HuH-7.5 (cell line): ENCODE measurements at places on chromosomes 2 and 18.

DNA sequence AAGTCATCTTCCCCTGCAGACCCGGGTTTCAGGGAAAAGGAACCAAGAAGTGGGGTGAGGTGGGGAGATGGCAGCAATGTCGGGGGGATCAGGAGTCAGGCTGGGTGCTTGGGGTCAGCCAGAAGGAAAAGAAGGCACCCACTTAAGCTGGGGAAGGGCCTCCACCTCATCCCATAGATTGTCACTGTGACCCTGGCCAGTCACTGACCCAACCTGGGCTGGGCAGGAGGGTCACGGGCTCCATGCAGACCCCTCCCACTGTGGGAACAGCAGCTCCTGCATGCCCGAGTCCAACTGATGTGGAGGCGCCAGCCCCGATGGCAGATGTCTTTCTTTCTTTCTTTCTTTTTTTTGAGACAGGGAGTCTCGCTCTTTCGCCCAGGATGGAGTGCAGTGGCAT, 53.6 kb upstream of the HAAO start:
- DNase-seq = no peak

DNA sequence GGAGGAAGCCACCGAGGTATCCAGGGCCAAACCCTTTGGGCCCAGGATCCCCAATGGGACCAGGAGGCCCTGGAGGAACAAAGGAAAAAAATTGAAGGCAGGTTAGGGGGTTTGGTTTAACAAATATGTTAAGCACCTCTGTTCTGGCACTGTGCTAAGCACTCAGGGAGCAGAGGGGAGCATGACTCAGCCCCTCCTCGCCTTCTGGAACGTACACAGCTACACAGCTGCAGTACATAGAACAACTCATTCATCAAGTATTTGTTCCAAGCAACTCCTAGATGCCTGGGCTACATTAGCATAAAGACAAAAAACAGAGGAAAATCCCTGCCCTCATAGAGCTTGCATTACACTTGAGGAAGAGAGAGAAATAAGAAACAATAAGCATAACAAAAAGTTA, 153.6 kb downstream of the COL4A4 start:
- no peak for DNase-seq

GRCh38 chr2:40282428-40282827, 169.5 kb downstream of the SLC8A1 start:
- no peak for DNase-seq

DNA sequence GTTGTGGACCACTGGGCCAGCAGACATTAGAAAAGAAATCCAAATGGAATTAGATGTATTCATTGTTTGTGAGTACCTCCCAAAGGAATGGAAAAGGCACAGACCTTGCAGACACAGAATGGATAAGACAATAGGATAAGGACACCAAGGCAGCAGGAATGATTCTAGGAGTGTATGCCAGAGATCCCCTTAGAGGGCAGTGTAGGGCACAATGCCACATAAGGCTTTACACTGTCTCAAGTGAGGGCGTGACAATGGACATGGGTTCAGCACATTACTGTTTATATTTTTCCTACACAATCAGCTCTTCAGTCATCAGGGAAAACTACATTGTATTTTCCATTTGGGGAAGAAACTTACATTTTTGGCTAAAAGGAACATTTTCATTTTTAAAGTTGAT, 250.9 kb downstream of the PTH2R start:
- DNase-seq = no peak

DNA sequence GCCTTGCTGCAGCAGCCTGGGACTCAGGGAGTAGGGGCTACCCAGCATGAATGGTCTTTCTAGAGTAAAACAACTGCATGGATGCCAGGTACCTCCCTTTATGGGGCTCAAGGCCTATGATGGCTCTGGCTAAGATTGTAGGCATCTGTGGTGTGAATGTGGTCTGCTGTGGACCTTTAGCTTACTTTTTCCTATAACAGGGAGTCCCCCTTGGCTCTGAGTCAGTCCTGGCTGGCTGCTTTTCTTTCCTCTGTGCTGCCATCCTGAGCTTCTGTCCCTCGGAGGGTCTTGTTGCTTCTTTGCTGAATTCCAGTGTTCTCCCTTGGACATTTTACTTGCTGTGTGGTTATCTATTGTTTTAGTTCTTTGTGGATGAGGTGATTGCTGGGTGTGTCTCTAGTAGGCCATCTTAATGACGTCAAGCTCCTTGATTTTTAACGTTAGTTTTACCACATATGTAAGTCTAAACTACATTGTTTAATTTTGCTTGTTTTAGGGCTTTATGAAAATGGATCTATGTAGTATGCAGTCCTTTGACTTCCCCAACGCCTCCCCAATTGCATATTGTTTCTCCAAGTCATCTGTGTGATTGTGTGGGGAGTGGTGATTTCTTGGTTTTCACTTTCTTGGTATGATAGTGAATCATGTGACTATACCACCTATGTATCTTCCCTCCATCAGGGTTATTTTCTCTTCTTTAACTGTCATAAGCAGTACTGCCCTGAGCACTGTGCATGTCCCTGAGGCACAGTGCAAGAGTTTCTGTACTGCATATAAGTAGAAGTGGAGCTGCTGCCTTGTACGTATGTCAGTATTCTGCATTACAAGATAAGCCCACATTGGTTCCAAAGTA, 92.4 kb downstream of the NCK2 start:
- no peak for DNase-seq

DNA sequence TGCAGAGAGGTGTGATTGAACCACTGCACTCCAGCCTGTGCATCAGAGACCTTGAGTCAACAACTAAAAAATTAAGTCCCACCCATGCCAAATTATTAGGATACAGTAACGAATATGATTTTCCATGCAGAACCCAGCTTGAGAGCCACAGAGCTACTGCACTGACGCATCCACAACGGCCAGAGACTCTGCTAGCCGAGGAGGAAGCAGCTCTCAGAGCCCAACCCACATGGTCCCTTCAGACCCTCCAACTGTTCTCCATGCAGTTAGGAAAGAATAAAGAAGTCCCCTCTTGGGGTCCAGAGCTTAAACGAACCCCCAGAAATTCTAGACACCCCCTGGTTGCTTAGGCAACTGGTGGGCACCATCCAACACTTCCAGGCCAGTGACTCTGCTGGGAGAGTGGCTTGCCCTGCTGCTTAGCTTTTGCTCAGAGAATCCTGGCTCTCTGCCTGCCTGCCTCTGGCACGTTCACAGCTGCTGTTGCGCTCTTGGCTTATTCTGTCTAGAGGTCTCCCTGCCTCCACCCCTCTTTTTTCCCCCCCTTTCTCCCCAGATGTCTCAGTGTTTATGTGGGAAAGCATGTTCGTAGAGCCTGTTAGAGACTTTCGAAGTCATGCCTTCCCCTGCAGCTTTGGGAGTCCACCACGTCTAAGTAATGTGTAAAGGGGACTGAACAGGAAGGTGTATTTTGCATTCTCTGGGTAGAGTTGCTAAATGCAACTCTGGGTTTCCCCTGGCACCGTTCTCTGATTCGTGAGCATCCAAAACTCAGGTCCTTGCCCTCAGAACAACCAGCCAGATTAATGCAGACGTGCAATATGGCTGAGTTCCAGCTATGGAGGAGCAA, 26.0 kb upstream of the SP3 start:
- no peak for DNase-seq

DNA sequence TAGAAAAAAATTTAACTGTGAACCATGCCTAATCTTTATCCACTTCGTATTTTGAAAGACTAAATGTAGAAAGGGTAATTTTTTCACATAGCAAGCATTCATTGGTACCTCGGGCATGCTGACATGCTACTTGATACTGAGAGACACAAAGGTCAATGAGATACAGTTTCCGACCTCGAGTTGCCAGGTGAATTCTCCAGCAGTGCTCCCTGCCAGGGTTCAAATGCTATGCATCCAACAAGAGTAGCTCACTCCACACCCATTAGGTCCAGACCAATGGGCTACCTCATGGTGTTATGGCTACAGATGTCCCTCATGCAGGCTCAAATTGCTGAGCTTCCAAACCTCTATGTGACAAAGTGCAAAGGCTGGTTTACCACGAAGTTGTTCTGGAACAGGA, 305.8 kb downstream of the PIEZO2 start:
- no peak for DNase-seq

- DNase-seq = no peak
Measured at GRCh38 chr18:57208047-57208446, 61.2 kb downstream of the BOD1L2 start.

DNA sequence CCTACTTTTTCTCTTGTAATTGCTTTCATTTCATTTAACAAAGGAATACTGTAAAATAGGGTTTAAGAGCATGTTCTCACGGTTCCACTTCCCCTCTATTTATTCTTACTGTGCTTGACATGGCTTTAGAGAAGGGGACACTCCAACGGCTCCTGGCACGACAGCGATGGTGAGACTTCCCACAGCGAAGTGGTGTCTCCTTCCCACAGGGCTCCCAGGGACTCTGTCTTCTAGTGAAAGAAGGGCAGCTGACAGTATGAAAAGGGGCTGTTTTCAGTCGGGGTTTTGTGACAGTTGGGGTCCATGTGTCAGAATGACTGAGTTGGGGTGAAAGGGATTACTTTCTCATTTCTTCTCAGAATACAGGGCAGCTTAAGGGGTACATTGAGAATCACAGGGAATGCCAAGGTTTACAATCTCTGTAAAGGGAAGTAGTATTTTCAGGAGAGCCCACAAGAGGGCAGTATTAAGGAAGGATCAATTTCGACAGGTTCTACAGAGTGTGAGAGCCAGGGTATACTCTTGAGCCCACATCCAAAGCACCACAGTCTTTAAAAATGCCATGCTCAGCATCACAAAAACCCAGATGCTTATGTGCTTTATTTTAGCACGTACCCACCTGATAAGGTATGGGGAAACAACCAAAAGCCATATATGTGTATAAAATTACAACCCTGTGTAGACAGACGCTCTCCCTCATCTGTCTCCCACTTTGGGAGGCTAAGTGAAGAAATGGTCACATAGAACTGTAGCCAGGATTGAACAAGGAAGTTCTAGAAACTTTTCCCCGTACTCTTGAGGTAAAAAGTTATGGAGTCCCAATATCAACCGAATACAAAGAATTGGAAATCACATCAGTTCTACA, 31.3 kb upstream of the RAPGEF4 start:
- DNase-seq = peak; percentile 47

DNA sequence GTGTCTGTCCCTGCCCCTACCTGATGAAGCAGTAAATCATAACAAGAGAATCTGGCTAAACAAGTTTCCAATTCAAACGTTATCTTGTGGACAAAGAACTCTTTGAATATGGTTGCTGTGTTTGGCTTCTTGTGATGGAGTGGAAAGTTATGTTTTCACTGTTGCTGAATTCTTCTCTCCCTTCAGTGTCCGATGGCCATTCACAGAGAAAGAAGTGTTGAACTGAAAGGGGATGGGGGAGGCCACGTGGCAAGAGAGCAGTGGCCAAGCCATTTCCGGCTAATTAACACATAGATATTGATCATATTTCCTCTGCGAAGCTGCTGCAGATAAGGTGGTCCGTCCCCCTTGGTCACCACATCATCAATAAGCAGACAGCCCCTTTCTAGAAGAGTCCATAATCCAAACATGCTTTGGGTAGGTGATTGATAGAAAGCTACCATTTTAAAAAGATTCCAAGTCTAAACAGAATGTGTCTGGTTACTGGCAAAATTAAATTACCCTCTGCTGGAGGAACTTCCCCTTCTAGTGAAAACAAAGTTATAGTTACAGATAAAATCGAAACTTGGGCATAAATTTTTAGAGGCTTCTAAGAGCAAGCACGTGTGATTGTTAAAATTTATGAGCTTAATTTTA, 36.9 kb upstream of the FZD7 start:
- DNase-seq = no peak

- no peak for DNase-seq
Measured at GRCh38 chr2:3487432-3487831, 31.9 kb downstream of the ADI1 start.

DNA sequence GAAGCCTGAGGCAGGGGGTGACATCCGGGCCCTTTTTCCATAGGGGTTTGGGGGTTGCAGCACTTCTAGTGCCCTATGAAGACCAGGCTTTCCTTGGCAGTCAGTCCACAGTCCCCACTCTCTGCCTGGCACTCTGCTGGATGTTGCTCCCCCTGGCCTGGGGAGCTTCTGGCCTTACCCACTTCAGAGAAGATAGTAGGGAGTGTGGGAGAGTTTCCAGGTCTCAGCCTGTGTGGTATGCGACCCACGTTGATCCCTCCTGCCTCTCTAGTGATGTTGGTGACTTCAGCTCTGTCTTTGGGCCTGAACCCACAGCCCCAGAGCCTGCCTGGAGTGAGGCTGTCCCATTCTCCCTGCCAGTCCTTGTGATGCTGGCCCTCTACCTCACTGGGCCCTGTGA, 105.6 kb downstream of the STPG4 start:
- no peak for DNase-seq

DNA sequence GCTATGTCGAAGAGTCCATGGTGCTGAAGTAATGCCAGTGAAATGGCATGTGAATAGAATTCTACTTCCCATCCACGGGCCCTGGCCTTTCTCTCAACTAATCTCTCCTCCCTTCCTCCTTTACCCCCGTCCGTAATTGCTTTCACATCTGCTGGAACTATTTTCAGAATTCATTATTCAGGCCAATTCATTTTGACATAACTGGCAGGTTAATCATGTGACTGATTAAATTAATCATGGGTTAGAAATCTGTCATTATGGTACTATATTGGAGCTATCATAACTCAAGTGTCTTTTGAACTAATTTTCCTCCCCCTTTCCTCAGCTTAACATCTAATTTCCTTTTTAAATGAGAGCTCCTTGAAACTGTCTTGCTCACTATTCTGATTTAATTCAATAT, 66.9 kb downstream of the ZDBF2 start:
- no peak for DNase-seq

DNA sequence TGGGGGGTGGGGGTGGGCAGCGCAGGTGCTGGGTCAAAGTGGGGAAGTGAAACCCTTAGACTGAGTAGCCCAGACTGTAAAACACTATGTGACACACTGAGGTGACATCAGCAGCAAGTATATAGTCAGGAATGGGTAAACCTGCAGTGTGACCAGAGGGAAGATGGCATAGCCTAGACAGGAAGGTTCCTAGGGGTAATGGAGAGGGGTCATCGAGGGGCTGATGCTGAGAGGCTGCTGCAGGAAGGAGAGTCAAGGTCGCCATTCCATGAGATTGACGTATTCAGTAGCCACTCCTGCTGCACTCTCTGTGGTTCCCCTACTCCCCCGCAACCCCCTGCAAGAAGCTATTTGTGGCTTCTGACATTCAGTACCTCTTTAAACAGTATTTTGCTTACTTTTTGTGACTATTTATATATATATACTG, 111.7 kb downstream of the CHST9 start:
- DNase-seq = no peak
